ENCODE measurements at places on chromosomes 6 and 20. TPM values are rescaled to one million over a fixed set of nuclear protein-coding genes. Genes with fewer than 3 reads are reported as not detected.

The VEGFA gene
- 53.8 TPM for total RNA-seq

The MUC21 gene
- total RNA-seq: not detected

The DST gene
- 63.4 TPM for total RNA-seq

The PTPN1 gene
- 41.5 TPM for total RNA-seq

Measured in bronchus fibroblast of lung (primary cell).